Ureter (tissue), 1 donor: ENCODE measurements at places on chromosomes 4 and X. TPM values are rescaled to one million over a fixed set of nuclear protein-coding genes. Genes with fewer than 3 reads are reported as not detected.

- DNase-seq = no peak
Observed at GRCh38 chr4:113525521-113525920, 236.0 kb downstream of the CAMK2D start.

DNA sequence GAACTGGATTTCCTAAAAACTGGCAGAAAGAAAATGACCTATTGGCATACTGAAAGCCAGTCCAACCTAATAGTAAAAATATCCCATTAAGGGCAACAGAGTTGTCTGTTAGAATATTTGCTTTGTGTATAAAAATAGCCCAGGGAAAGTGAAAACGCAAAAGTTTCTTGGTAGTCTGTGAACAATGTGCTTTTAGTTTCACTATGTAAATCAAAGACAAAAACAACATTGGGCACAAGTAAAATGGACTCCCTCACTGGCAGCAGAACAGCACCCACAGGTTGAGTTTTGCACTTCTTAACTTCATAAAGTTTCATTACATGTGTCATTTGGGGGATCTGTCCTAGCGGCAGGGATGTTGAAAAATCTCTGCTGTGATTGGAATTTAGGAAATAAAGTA, 4.3 kb upstream of the FGG start:
- no peak for DNase-seq

GRCh38 chr4:27844376-27844775, 983.7 kb downstream of the STIM2 start:
- DNase-seq = no peak

DNA sequence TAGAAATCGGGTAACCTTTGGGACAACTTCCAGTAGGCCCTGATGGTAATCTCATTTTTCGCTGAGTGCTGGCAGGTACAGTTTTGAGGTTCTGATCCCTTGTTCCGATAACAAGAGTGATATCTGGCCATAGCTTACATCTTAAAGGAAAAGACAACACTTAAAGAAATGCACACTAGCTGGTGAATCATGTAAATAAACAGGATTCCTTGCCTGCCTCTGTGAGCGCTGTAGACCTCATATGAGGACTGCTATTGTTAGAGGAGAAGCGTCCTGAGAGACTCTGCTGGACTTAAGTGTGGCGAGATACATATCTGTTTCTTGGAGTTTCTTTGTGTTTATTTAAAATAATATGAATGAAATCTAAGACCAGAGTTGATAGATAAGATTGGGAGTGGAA, 149.3 kb upstream of the SLC4A4 start:
- DNase-seq = no peak

- DNase-seq = no peak
Observed at GRCh38 chr4:184740980-184741391, 7.1 kb upstream of the CENPU start.

GRCh38 chr4:102692474-102692873, 68.3 kb downstream of the MANBA start:
- no peak for DNase-seq

DNA sequence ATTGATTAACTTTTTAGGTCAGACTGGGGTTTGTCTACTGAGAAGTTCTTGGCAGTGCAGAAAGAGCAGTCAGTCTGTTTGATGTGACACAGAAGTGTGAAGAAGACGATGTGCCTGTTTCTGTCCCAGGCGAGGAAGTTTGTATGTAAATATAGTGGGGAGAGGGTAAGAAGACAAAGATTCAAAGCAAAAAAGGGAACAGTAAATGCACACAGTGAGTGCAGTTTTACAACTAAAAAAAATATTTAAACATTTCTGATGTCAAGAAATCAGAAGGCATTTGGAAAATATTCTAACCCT, 264.9 kb downstream of the RAPGEF2 start:
- DNase-seq = no peak

GRCh38 chrX:41781500-41781899, 57.5 kb downstream of the GPR82 start:
- DNase-seq = no peak

DNA sequence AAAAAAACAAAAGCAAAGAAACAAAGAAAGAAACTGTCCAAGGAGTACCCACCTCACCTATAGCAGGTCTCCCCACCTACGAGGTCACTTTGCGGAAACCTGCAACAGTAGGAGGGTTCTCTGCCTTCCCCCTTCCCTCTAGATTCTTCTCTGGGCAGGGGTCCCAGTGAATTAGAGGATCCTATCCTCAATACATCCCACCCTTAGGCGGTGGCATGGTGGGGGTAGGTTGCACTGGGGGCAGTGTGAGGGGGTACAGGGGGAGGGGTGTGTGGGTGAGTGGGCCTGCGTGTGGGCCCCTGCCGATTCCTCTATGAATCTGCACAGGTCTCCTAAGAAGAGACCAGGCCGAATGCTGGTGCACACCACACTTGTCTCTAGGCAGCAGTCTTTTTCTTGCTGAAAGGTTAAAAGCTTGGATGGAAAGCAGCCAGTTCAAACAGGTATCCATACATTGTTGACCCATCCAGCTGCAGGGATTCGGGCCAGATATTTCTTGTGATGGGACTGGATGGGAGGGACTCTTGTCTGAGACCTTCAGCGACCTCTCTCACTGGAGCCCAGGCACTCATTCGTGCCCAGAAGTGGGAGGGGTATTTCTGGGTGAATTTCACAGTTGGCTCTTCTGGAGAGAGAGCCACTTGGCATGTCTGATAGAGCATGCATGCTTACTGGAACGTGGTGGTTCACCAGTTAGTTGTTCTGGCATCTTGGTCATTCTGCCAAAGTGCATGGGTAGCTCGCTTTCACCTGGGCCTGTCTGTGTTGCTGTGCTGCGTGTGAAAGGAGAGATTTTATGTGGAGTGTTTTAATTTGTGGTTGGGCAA, 65.6 kb downstream of the NBDY start:
- DNase-seq = peak; percentile 22

Gene PRDM5
- 26.3 TPM for total RNA-seq

Gene PAK3
- 7.6 TPM for total RNA-seq
